ENCODE measurements at places on chromosomes 5 and 9.

DNA sequence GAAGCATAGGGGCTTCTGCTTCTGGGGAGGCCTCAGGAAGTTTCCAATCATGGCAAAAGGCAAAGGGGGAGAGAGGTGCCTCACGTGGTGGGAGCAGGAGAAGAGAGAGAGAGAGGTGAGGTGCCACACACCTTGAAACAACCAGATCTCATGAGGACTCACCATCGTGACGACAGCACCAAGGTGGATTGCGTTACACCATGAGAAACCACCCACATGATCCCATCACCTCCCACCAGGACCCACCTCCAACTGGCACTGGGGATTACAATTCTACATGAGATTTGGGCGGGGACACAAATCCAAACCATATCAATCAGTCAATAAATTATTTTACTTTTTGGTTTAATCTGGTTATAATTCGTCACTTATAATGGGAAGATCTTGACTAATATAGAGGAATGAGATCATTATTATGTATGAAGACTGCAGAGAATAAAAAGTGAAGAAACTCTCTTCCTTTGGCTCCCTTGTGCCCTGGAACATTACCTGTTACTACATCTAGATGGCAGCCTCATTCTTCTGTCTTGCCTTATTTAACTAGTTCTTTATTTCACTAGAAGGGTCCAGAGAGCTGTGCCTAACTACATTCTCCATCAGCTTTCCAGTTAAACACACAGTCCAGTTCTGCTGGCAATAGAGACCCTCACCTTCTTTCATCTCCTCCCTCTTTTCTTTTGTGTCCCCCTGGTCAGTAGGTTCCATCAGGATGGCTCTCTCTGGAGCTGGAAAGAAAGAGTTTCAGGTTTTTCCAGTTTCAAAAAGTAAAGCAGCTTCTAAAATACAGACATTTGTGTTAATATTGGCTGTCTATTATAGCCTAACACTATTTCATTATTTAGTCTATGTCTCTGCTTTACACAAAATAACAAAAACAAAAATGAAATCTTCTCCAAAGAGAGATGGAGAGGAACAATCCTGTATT, 21.7 kb upstream of the SPINK7 start:
- DNase-seq: no peak

DNA sequence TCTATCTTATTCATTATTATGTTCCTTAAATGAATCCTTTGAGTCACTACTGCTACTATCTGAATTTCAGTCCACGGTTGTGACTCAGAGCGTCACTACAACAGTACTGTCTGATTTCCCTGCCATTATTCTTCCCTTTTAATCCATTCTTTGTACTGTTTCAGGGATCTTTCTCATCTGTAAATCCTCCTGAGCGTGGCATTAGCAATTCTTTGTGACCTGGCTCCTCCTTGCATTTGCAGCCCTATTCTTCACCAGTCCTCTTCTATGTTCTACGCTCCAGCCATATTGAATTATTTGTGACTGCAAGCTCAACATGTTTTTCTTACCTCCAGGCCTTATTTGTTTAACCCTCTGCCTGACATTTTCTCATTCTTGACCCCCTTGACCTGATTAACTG, 5.9 kb downstream of the PRPF4 start:
- DNase-seq: no peak

- no peak for DNase-seq
Measured at GRCh38 chr9:132485393-132485792, 75.4 kb downstream of the CFAP77 start.

DNA sequence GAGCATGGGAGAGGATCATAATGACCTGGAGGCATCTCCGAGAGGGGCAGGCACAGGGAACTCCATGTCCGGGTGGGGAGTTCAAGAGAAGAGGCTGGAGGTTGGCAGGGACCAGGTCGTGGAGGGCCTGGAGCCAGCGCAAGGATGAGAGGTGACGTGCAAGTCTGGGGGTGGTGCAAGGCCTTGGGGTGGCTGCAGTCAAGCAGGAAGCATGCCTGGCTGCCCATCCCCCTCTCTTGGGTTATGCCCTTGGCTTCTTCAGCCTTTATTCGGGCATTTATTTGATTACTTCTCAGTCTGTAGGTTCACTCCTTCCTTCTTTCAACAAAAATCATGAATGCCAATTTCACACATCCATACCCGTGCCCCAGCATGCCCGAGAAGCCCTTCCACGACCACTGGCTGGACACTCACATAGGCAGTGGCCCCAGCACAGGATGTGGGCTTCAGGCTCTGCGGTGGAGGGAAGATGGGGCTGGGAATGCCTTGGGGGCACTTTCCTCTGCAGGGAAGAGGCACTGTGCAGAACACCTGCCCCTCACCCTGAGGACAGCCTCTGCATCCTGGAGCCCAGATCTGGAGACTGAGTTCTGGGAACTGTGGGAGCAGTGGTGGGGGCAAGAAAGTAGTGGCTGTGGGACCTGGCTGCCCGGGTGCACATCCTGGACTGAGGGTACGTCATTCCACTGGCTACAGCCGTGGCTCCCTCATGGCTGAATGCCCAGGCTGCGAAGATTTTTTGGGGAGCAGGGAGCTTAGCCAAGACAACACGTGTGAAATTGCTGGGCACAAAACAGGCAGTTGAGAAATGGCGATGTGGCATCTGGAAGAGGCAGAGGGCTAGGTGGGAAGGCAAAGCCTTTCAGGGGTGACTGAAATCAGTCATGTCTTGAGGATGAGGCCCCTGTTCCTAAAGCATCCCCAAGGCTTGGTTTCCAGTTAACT, 38.6 kb downstream of the CRB2 start:
- DNase-seq: no peak

DNA sequence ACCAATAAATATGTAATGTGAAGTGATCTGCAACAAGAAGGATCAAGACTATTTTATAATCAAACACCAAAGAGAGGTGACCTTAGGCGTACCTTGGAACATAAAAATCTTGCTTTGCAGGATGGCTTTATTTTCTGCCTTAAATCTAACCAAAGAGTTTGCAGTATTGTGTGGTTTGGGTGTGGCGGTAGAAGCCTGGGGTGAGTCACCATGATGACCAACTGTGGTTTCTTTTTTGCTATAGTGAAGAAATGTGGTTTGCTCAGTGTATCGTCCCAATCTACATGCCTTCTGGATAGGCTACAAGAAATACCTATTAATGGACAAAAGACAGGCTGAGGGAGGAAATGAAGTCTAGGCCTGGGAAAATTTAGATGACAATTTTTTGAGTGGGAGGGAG, 5.1 kb upstream of the CAST start:
- no peak for DNase-seq

- no peak for DNase-seq
Measured at GRCh38 chr5:149260761-149261160, 10.9 kb upstream of the AFAP1L1 start.

All from right hindlimb (tissue), 1 donor.